ENCODE measurements at places on chromosomes 1 and 21.

- no peak for DNase-seq
These were observed 34.7 kb upstream of the KHDRBS1 start for GRCh38 chr1:31978843-31979400.

- DNase-seq: peak; percentile 40
These were observed 6.5 kb downstream of the URB1 start for GRCh38 chr21:32386195-32386870.

GRCh38 chr21:16243396-16243795 is 513.6 kb downstream of the USP25 start:
- no peak for DNase-seq

DNA sequence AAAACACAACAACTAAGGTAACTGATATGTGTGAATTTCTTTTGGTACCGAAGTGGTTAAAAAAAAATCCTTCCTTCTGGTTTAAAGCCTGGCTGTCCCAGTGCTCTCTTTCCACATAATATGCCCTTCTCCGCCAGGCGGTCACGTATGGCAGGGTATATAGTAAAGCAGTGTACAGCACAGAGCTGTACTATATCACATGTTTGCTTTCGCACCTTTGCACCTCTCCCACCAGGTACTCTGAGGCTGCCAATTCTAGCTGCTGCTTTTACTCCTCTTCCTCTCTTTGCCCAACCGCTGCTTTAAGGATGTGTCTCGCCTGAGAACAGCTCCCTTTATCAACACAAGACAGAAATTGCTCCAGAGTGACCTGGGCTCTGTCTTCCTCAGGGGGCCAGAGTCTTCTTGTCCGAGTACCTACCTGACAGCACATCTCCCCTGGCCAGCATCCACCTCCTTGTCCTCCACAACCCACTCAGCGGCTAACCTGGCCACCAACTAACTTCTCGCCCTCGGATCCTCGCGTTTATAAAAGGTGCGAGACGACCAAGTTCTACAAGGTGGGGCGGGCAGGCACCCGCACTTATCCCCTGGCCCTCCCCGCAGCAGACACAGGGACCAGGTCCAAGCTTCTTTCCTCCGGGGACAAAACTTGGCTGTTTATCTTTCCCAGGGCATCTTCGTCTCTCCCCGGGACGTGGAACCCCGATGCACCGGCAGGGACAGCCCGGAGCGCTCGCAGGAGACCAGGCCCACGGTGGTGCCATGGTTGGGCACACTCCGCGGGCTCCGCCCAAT is 1.6 kb downstream of the COLGALT2 start:
- DNase-seq: no peak

- DNase-seq: peak; percentile 98
These were observed 56.9 kb upstream of the IVNS1ABP start for GRCh38 chr1:185373813-185374529.

GRCh38 chr1:30320581-30320890 is 402.8 kb downstream of the MATN1 start:
- DNase-seq: no peak
